ENCODE measurements at places on chromosomes 4 and X. TPM values are rescaled to one million over a fixed set of nuclear protein-coding genes. Genes with fewer than 3 reads are reported as not detected.

MTCP1 gene
- polyA plus RNA-seq = 12.2 TPM

GRCh38 chr4:7186516-7187167, 5.7 kb upstream of the SORCS2 start:
- no peak for DNase-seq

DNA sequence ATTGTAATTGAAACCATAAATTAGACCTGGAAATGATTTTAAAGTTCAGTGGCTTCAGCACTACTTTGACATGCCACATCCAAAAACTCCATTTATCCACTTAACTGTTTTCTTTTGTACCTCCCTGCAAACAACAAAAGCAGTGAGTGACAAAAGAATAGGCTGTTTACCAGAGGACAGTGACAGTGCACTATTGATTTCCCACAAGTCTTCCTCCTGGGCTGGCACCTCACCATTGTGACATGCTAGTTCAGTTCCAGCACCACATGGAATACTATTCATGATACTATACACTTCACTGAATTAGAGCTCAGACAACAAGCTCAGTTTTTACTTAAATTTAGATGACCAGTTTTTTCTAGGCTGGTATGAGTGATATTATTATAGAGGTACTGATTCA, 29.3 kb downstream of the MOSPD2 start:
- DNase-seq = no peak

GRCh38 chrX:25158635-25159034, 142.9 kb upstream of the ARX start:
- DNase-seq = no peak

- no peak for DNase-seq
These were observed 358.9 kb downstream of the FBXO8 start for GRCh38 chr4:173924561-173924960.

GRCh38 chr4:153522802-153523094, 56.6 kb downstream of the TMEM131L start:
- no peak for DNase-seq

DNA sequence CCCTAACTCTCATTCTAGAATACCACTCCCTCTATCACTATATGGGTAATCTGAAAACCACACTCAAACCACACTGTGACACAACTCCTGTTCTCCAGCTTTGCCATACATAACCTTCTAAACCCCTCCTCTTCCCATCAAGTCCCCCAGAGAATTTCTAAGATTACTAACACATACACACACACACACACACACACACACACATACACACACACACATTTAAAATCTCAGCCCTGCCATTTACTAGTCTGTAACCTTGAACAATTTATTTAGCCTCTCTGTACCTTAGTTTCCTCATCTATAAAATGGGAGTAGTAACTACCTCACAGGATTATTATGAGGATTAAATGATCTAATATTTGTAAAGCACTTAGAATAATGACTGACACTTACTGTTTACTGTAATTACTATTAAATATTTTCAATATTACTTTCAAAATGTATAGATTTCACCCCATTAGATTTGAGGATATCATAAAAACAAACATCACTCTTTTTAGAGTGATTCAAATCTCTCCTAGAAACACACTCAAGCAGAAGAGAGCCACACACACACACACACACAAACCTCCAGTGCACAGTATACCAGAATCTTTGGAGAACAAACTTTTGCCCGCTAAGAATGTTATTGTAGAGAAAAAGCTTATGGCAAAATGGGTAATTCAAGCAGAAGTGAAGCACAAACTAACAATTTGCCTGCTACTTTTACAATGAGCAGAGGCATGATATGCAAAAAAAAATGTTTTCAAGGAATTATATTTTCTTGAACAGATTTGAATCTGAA, 3.8 kb downstream of the ANKRD50 start:
- no peak for DNase-seq

GRCh38 chrX:13051529-13052172, 7.2 kb upstream of the FAM9C start:
- DNase-seq = no peak

DNA sequence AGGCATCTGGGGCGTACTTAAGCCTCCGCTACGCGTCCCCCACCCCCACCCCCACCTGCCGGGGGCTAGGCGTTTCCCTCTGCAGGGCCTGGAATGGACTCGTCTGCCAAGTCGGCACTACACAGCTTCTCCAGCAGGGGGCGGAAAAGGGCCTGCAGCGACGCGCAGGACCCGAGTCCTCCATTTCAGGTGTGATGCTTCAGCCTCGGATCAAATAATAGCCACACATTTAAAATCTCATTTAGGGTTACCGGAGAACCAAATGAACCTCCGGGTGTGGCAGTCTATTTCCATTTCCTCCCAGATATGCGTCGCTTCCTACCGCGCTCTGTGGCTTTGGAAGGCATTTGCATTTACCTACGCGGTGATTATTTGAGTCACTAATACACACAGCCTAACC, 2.9 kb downstream of the PAK3 start:
- DNase-seq = peak; percentile 47

GRCh38 chr4:75876218-75876617, 26.0 kb downstream of the PPEF2 start:
- no peak for DNase-seq

Data from A549 (cell line).